ACHN (cell line): ENCODE measurements at places on chromosomes 12 and 14.
A peak's percentile ranks its signal among the peaks of the same experiment; 100 is the strongest.

GRCh38 chr12:121712190-121712460 lies 427 bp upstream of the TMEM120B start:
- no peak for DNase-seq

- DNase-seq: no peak
Observed at GRCh38 chr12:104079024-104079423, 14.7 kb downstream of the HCFC2 start.

- no peak for DNase-seq
Observed at GRCh38 chr14:36925094-36925493, 247.3 kb downstream of the SLC25A21 start.

GRCh38 chr12:7927470-7927869 lies 8.5 kb downstream of the SLC2A3 start:
- no peak for DNase-seq

DNA sequence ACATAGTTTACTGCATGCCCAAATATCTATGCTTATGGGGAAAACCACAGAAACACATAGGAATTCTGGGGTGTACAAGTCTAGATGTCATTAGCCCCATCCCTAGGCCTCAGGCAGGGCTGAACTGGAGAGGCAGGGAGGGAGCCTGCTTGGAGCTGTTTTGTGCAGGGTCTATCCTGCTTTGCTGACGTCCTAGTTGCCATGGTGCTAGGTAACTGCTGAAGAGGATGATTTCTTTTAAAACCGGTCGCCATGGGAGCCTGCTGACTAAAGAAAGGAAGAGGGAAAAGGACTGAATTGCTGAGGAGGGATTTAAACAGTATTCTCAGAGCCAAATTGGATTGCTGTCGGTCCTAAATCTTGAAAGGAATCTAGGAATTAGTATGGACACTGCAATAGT lies 10.7 kb downstream of the GPR19 start:
- DNase-seq: no peak

DNA sequence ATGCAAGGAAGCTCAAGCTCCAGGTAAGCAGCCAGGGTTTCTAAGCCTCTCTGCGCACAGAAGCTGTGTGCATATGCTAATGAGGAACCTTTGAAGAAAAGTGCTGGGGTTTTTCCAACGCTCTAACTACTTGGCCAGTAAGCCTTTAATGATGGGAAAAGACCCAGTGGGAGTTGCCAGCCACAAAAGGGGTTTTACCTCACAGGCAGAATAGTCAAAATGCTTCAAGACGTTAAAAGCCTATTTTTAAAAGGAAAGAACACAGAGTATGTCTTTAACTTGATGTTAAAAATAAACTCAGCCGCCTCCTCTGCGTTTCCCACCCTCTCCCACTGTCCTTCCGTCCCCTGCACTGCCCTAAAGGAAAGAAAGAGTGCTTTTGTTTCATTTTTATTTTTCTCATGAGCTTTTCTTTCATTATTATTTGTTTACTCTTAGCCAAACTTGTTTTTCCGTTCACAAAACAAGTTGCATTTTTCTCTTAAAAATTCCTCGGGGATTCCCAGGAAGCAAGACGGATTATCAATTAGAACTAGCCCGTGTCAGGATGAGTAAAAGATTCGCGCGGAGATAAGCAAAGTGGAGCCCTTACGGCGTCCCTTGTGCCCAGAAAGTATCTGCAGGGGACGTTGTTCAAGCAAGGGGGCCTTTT lies 209.8 kb upstream of the NUDT4 start:
- peak; percentile 42 for DNase-seq

DNA sequence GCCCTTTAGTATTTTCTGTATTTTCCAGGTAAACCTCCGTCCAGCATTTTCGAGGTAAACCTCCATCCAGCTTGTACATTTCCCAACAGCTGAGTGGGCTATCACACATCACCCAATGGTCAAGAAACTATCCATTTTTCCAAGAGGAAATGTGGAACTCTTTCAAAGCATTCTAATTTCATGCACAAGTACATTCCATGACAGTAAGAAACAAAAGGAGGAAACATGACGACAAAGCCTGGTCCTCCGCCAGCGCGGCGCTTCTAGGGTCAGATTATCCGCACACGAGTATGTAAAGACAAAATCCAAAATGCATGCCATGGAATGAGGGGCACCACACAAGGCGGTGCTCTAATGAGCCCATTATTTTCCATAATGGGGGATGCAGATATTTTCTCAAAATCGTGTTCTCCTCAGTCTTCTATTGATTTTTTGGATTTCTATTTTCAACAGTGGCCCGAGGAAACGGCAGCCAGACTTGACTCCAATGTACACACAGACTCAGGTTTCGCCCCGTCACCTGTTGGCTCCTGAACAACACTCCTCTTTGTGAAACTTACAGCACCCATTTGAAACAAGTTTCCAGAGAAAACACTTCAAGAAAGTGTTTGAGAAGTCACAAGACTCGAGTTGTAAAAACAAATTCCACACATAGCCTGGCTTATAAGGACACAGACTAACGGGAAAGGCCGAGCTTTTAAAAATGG lies 107.4 kb downstream of the PRICKLE1 start:
- peak; percentile 48 for DNase-seq

DNA sequence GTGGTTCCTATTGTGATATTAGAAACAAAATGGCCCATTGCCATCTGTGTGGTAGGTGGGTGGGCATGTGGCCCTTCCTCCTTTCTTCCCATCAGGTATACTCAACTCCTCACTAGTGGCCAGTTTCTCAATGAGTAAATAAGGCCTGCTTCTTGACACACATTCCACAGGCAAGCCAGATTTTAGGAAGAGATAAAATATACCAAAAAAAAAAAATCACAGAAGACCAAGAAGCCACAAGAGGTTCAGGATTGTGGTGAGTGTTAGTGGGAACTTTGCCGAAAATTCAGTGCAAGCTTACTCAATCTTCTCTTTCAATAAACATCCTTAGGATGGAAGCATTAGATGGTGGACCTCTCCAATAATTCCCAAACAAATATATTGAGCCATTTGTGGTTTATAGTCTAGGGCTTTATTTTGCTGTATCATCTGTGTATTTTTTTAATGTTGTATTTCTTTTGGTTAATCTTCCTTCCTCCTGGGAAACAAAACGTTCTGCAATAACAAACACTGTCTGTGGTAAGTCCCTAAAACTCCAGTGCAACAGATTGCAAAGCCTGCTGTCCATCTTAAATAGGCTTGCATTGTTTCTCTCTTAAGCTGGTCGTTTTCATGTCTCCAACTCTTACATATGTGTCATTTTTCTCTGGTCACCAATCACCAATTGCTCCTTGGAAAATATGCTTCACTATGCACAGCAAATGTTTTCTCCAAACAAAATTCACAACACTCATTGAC lies 289.9 kb upstream of the KITLG start:
- no peak for DNase-seq

- no peak for DNase-seq
Observed at GRCh38 chr14:76154539-76155126, 2.9 kb downstream of the GPATCH2L start.

DNA sequence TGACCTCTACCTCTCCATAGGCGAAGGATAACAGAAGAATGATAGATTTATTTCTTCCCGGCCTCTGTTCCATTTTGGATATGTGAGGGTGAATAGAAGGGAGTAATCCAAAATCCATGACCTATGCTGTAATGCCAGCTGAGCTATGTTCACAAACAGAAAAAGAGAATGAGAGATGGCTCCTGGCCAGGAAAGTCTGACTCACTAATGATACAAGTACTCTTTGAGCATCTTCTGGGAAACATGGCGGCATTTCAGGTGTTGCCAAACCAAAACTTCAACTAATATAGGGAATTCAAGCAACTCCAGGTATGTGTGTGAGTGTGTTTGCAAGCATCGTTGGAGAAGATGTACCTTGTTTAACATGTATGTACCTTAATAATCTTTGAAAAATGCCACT lies 55.1 kb downstream of the MED13L start:
- peak; percentile 67 for DNase-seq

GRCh38 chr14:75126679-75127473 lies at the start of gene NEK9:
Gene NEK9, minus strand, starts transcription at chr14:75127048. Its CDS starts 127 bp downstream, at chr14:75126921.
- DNase-seq: peak; percentile 86

DNA sequence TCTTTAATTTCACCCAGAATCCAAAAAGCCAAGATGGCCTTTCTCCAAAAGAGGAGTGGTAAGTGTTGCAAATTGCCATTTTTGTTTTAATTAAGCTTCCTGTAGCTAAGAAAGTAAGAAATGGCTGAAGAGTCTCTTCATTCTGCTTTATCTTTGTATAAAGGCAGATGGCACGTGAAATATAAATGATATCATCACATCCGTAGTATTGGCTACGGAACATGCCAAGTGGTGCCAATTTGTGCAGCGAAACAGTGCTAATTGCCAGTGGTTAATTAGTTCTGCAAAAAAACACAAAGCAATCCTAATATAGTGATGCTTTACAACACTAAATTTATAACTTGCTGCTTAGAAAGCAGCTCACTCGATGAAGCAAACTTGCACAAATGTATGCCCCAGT lies 29.4 kb downstream of the PLEKHG7 start:
- no peak for DNase-seq

GRCh38 chr12:9134981-9135628 lies 19.4 kb upstream of the A2M start:
- DNase-seq: peak; percentile 8

- no peak for DNase-seq
Observed at GRCh38 chr14:36901861-36902260, 240.2 kb downstream of the PAX9 start.

GRCh38 chr12:58916921-58917511 lies 3.3 kb downstream of the LRIG3 start:
- peak; percentile 32 for DNase-seq

- DNase-seq: no peak
Observed at GRCh38 chr12:1917172-1918070, 1.0 kb downstream of the CACNA2D4 start.

GRCh38 chr12:112126911-112127310 lies 1.6 kb downstream of the TRAFD1 start:
- DNase-seq: peak; percentile 42

GRCh38 chr12:53101931-53102781 lies 1.1 kb upstream of the SOAT2 start:
- no peak for DNase-seq

DNA sequence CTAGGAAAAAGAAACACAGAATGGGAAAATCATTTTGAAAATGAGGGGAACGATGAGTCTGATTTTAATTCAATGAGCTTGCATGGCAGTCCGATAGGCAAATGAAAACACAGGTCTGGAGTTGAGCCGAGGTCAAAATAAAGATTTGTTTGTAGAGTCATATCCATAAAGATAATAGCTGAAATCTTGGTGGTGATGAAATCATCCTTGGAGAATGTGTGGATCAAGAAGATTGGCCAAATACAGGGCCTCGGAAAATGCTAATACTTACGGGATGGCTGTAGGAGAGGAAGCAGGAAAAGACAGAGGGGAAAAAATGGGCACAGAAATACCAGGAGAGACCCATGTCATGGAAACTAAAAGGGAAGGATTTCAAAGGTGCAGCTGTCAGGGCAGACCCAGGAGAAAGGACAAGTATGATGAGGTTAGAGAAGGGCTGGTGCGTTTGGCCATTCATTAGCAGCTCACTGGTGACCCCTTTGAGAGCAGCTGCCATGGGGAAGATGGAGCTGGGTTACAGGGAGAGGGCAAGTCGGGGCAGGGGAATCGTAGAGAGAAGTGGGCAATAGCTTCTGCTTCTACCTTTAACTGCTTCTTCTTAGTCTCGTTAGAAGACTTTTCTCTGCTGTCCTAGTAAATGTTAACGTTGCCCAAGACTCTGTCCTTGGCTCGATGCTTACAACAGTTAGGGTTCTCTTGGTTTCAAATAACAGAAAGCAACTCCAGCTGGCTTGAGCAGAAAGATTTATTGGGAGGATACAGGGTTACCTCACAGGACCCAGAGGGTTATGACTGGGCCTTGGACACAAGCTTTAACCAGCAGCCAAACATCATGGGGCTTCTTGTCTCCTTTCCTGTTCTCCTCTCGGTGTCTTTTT lies 161.8 kb downstream of the EFCAB11 start:
- DNase-seq: no peak

DNA sequence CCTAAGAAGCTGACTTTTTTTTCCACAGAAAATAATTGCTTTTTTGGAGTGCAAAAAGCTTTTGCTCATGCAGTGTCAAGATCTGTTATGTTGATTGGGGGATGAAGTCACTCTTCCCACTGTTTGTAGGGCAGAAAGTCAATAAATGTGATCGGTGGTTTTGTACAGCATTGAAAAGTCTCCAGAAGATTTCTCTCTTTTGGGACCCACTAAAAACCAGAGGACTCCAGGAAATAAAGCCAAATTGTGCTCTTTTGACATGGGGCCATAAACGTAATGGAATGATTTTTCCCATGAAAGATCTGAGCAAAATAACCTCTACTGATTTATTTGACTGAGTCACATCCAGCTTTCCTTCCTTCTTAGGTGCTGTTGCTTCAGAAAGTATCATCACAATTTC lies 122.5 kb downstream of the SNAPC1 start:
- no peak for DNase-seq

- peak; percentile 22 for DNase-seq
Observed at GRCh38 chr12:52691076-52691840, 11.1 kb upstream of the KRT1 start.

- DNase-seq: no peak
Observed at GRCh38 chr14:95514131-95515079, 2.0 kb downstream of the SYNE3 start.

- no peak for DNase-seq
Observed at GRCh38 chr14:68952531-68953195, 26.4 kb downstream of the ACTN1 start.

GRCh38 chr14:84074626-84075025 lies 1455.3 kb upstream of the FLRT2 start:
- DNase-seq: no peak

GRCh38 chr14:92041203-92041602 lies 1.3 kb upstream of the TRIP11 start:
- DNase-seq: no peak

- no peak for DNase-seq
Observed at GRCh38 chr12:67661311-67662021, 12.9 kb downstream of the DYRK2 start.

GRCh38 chr14:32230181-32230580 lies 27.1 kb upstream of the RNU6-8 start:
- no peak for DNase-seq

DNA sequence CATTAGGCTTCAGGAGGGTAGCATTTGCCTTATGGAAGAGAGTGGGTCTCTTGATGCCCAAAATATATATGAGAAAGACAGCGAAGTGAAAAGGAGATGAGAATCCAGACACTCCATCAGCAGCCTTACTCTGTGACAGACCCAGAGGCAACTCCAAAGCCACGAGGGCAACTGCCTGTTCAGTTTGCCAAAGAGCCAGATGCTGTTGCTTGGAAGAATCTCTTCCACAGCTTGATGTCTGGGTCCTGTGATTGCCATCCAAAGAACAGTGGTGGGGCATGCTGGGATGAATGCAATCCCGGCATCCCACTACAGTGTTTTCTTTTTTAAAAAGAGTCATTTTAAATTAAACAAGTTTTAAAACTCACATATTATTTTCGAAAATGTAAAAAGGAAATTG lies 10.9 kb upstream of the OTX2 start:
- no peak for DNase-seq

- no peak for DNase-seq
Observed at GRCh38 chr12:126792411-126792810, 1474.6 kb upstream of the TMEM132C start.

- no peak for DNase-seq
Observed at GRCh38 chr12:52167526-52167925, 24.3 kb downstream of the KRT80 start.

GRCh38 chr12:98669751-98670150 lies 24.7 kb downstream of the APAF1 start:
- no peak for DNase-seq
